Stimulated activated CD8-positive, alpha-beta memory T cell treated with anti-CD3 and anti-CD28 coated beads, Interleukin-4, amount 100 ng/mL, for 48 hours (primary cell): ENCODE measurements at places on chromosomes 7 and 10.

DNA sequence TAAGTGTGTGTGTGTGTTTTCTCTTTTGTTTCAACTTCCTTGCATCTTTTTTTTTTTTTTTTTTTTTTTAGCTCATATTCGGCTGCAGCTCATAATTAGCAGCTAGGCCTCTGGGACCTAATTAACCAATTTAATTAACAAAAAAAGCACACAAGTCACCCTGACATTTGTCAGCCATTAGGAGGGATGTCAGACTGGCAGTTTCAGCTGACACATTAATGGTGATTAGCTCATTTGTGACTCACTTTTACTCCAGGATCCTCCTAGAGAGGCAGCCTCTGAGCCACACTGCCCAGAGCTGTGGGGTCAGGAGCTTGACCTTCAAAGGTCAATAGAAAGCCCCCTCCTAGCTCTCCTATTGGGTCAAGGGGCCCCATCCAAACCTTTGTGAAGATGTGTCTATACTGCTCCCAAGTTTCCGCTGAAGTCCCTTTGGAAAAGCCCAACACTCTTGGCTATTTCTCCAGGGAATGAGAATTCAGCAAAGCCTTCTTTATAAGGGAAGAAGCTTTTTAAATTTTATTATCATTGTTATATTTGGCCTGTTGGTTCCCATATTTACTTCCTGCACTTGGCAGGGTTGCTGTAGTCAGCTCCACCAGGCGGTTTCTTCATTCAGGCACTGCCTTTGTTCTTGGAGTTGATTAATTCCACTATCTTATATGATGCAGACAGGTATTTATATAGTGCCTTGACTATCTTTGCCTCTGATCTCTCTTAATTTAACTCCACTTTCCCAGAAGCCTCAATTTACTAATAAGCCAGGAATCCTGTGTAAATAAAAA lies 109.5 kb upstream of the HABP2 start:
- no peak for DNase-seq

DNA sequence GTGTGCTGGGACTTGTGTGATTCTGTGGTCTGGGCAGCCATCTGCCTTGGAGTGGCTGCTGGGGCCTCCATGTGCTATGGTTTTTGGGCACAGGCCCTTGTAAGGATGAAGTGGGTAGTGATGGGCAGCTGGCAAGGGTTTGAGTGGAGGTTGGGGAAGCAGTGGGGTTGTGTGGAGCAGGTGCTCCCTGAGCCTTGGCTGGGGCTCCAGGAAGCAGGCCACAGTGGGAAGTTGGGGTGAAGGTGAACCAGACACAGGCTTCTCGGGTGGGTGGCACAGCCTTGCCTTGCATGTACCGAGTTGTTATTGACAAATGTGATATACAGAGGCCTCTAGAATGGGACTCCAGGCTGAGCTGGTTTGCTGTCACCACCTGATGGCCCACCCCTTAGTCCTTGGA lies 82.3 kb downstream of the ADCY1 start:
- no peak for DNase-seq

- DNase-seq, result peak; percentile 30
Measured at GRCh38 chr10:77251297-77252013, 386.2 kb downstream of the KCNMA1 start.

GRCh38 chr7:114109304-114109703 lies 190.5 kb upstream of the PPP1R3A start:
- DNase-seq, result no peak

DNA sequence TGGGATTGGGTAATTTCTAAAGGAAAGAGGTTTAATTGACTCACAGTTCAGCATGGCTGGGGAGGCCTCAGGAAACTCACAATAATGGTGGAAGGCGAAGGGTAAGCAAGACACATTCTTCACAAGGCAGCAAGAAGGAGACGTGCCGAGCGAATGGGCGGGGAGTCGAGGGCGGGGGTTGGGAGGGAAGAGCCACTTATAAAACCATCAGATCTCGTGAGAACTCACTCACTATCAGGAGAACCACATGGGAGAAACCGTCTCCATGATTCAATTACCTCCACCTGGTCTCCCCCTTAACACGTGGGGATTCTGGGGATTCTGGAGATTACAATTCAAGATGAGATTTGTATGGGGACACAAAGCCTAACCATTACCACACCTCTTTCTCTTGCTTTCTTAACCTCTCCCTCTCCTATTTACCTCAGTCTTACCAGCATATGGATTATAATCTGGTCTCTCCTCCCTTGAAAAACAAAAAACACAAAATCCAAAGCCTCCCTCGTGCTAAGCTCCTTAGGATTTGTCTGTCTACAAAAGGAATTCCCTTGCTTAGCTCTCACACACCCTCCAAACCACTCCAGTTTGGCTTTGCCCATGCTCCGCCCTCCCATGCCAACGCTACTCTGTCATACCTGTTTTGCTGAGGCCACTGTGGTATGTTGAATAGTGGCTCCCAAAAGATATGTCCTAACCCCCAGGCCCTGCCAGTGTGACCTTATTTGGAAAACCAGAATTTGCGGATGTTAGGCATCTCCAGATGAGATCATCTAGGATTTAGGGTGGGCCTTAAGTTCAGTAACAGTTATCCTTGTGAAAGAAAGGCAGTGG lies 19.6 kb upstream of the EFCAB10 start:
- DNase-seq, result no peak

DNA sequence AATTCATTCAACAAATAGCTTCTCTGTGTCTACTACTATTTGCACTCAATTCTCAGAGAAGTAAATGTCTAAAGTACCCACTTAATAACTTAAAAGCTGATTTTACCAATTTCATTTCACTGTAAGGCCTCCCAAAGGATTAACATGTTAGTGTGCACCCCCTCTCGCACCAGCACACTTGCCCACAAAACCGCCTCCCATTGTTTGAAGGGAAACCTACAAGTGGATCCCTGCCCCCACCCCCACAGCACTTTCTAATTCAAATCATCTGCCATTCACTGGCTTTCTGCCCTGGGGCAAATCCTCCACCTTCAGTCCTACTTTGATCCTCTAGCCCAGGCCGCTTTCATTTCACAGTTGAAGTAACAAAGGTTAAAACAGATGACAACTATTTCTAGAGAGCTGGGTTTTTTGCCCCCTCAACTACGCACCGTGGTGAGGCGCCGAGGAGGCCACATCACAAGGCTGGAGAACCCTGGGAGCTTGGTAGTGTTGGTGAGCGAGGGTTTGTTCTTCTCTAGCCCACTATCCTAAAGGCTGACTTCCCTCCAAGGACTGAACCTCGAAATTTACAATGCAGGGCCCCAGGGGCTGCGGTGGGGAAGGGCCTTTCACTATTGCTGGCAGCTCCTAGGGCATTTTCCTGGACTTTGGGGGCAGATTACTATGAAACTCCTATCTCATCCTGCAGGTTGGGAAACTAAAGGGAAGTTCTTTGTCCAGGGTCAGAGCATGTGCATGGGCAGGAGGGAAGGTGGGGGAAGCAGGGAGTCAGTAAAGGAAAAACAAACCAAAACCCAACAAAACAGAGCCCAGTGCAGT lies 517.4 kb upstream of the ZMIZ1 start:
- peak; percentile 31 for DNase-seq

- DNase-seq, result no peak
Measured at GRCh38 chr7:30584965-30585364, 9.7 kb upstream of the GARS1 start.

DNA sequence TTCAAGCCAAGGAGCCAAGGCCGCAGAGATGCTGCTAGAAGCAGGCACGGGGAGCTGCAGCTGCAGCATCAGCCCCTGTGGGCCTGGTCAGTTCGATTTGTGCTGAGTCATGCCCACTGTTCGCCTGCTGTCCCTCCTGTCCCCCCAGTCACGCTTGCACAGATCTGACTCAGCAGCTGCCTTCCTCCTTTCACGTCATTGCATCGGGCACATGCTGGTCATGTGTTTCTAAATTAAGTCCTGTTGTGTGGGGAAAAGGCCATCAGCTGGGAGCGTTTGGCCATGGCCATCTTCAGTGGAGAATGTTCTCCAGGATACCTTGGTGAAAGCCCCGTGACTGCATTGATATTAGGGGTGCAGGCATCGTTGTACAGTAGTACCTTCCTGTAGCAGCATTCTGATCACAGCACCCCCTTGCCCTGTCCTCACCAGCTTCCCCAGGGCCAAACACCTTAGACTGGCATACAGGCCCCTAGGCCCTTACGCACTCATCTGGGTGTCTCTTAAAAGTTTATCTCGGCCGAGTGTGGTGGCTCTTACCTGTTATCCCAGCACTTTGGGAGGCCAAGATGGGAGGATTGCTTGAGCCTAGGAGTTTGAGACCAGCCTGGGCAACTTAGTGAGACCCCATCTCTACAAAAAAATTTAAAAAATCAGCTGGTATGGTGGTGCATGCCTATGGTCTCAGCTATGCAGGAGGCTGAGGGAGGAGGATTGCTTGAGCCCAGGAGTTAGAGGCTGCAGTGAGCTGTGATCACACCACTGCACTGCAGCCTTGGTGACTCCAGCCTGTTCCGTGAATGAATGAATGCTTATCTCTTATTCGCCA lies 23.2 kb downstream of the POR start:
- no peak for DNase-seq

DNA sequence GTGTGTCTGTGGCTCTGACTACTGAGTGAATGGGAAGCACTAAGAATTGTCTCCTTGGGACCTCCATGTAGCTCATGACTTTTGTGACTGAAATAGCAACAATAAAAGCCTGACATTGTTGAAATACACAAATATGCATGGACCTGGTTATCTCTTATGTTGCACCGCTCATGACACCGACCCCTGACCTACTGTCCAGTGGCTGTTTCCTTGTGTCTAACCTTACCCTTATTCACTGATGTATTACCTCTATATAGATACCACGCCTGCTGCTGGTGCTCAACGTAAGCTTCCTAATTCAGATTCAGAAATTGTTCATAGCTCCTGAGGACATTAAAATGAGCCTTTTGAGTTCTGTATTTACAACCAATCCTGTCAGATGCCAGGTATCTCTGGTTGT lies 243.4 kb upstream of the SEMA3C start:
- DNase-seq, result no peak

- DNase-seq, result no peak
Measured at GRCh38 chr10:129779126-129780111, 184.7 kb downstream of the EBF3 start.

DNA sequence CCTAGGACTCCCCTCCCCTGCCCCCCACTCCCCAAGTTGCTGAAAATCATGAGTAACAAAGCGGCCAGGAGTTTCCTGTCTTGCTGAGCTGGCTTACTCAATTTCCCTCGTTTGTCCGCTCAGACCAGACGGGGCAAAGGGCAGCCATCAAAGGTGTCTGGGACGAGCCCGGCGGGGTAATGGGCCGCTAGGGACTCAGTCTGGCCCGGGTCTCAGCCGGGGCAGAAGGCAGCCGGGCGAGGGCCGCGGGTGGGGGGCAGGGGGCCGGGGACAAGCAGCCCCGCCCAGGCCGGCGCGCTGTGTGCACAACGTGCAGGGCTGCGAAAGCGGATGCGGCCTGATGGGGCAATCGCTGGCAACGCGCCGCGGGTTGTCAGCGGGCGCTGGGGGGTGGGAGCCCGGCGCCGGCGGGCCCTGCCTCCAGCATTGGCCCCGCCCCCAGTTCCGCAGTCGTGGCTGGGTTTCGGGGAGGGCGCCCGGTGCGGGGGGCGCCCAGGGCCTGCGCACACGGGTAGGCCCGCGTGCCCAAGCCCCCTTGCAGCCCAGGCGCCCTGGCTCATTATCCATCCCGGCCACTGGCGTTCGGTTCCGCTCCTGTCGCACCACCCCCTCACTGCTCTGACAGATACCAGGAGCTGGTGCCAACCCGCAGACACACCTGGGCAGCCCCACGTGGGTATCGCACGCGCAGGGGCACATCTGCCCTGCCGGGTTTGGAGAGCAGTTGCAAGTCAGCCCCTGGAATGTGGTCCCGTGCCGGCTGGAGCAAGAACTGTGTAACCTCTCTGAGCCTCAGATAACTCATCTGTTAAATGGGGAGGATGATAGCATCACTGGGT lies 35.1 kb downstream of the DNAJB12 start:
- peak; percentile 93 for DNase-seq

DNA sequence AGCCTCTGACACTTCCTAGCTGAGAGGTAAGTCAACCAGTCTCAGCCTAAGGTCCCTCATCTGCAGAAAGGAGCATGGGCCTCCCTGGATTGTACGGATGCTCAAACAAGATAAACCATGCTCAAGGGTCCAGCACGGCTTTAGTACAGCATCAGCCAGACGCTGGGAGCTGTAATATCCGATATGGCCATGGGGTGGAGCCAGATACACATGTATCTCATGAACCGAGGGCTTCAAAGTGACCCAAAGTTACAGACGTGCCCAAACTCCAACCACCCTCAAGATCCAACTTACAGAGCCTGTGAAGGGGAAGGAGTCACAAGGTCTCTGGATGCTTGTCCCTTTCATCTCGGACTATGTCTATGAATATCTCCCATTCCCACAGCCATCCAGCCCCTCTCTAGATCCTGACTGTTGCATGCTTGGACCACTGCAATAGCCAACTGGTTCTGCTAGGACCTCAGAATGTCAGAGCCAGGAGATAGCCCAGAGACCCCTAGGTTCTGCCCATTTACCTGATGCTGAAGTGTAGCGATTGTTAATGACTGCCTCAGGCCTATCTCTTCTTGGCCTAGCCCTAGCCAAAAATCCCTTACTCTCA lies 142.4 kb downstream of the SH3PXD2A start:
- DNase-seq, result peak; percentile 95

- no peak for DNase-seq
Measured at GRCh38 chr7:114181280-114181679, 233.3 kb upstream of the FOXP2 start.

- DNase-seq, result no peak
Measured at GRCh38 chr7:92843034-92843760, 6.8 kb upstream of the CDK6 start.

DNA sequence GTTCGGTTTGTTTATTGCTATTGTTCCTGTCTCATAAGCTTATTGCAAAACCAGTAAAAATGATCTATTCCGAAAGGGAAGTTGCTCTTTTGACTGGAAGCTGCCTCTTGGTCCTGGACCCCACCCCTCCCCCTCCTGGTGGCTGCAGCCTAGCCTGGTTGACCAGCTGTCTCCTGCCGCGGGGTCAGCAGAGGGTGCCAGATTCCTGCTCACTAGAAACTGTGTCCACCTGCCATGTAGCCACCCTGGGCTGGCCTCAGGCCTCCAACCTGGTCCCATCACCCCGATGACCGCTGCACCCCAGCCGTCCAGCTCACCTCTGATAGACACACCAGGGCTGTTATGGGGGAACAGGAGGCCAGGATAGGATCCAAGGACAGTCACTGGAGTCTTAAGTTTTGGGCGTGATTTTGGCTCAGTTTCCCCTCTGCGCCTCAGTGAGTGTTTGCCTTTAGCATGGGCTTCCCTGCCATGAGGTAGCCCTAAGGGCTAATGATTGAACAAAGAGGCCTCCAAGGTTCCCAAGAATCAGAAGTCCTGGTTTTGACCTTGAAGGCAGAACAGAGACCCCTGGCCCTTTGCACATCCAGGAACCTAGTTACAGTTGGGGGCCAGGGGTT lies 32.9 kb upstream of the SLF2 start:
- no peak for DNase-seq

GRCh38 chr7:23022258-23022769 lies 8.4 kb upstream of the HYCC1 start:
- no peak for DNase-seq

GRCh38 chr7:15248514-15248913 lies 313.3 kb downstream of the AGMO start:
- no peak for DNase-seq

- DNase-seq, result no peak
Measured at GRCh38 chr10:127943336-127943910, 36.5 kb downstream of the PTPRE start.
